ENCODE measurements at places on chromosomes 4 and X.

GRCh38 chr4:36273276-36273675 lies 8.1 kb upstream of the DTHD1 start:
- no peak for DNase-seq

GRCh38 chr4:144355811-144356757 lies 215.6 kb upstream of the GYPA start:
- no peak for DNase-seq

DNA sequence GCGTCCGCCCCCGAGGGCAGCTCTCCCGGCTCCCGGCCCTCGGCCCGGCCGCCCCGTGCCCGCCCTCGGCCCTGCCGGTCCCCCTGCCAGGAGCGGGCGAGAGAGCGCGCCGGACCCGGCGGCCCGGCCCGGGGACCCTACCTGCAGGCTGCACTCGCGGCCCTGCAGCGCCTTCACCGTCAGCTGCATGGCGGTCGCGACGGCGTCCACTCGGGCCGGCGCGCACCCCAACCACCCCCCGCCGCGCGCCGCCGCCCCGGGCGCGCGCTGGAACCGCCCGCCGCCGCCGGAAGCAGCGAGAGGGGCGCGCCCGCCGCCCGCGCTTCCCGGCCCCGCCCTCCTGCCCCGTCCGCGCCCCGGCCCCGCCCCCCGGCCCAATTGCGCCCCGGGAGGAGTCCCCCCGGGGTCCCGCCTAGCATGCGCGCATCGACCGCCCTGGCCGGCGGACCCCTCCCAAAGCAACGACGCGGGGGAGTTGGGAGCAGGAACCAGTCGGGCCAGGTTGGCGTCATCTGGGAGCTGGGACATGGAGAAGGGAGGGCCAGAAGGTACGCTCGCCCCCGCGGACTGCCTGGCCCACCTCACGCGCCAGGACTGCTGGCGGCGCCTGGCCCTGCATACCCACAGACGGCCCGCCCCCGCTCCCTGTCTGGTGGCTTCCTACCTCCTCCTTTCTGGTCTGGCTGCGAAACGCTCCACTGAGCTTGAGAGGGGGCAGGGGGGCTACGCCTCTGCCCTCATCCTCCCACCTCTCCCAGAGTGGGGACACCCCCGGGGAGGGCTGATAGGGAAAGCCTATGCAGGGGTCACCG lies at the start of gene UBL4A:
UBL4A (minus strand) TSS at position 220 of the 812 bp plus-strand sequence; CDS start at position 189, 31 bp downstream.
- peak; percentile 64 for DNase-seq

GRCh38 chr4:115165503-115165902 lies 52.1 kb upstream of the NDST4 start:
- DNase-seq, result no peak

DNA sequence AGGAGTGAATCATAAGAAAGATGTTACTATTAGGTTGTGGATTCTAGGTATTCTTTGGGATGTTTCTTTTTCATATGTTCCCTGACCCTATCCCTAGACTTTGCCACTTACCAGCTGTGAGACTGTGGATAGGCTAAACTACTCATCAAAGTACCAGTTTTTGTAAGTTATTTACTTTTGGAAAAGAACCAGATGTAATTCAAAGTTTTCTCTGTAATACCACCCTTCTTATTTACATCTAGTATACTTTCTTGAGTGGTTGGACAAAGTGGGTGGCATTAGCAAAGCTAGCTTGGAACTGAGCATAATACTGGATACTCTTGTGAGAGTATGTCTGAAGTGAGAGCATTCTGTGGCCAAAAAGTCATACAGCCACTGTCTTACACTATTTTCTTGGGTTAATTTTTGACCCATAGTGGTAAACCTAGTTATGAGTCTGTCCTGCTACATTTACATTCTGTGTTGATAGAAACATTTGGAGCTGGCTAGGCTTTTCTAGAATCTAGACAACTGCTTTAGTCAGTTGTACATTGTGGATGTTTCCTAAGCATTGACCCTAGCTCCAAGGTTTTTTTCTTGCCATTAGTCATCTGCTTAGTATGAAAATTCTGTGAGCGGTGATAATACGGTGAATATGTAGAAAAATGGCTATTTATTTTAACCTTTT lies 41.7 kb downstream of the KDM6A start:
- DNase-seq, result no peak

GRCh38 chr4:177483271-177483670 lies 41.0 kb upstream of the AGA start:
- no peak for DNase-seq

- DNase-seq, result no peak
These were observed 162.1 kb downstream of the EPHA5 start for GRCh38 chr4:65508168-65508567.

GRCh38 chr4:187480146-187481145 lies 515.1 kb upstream of the ZFP42 start:
- no peak for DNase-seq

- no peak for DNase-seq
These were observed 112.6 kb upstream of the SORBS2 start for GRCh38 chr4:185924458-185925044.

DNA sequence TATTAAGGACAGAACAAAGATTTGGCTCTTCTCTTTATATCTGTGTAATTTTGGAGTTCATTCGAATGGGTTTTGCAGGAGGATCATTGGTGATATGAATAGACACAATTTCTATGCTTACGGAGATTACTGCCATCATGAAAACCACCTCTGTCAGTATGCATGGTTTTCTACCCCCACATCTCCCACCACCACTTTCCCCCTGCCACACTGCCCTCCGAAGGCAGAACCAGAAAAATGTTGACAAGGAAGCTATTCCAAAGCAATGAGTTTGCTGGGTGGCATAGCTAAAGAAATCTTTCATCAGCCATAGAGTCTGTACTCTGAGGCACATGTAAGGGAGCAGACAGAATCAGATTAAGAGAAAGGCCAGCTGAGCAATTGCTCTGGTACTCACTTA lies 567.3 kb upstream of the ACTRT1 start:
- no peak for DNase-seq

DNA sequence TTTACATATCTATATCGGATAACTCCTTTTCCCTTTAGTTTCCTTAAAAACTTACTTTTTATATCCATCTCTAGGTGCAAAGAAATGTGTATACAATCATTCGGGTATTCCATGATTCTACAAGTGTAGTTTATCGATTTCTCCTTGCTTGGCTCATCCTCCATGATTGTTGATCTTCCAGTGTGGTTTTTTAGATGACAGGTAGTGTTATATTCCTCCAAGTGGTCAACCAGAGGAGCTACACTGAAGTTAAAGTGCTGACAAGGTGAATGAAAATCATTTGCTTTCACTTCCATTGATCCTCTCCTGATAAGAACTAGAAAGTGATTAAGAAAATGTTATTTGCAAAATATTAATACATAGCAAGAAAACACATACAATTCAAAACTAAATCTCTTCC lies 38.5 kb downstream of the TMEM156 start:
- DNase-seq, result no peak

GRCh38 chr4:75512386-75513211 lies 1.6 kb downstream of the RCHY1 start:
- DNase-seq, result peak; percentile 26

DNA sequence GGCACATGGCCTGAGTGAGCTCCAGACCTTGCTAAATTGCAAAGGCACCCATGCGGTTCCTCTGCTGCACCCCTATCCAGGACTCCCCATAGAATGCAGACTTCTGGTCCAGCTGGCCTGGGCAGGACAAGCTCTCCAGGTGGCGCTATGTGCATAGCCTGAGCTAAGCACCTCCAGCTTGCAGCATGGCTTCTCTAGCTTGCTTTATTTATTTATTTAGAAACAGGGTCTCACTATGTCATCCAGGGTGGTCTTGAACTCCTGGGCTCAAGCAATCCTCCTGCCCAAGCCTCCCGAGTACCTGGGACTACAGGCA lies 5.5 kb upstream of the WFS1 start:
- DNase-seq, result no peak

- DNase-seq, result no peak
These were observed 29.6 kb upstream of the RPL34 start for GRCh38 chr4:108590776-108591175.

GRCh38 chrX:132999209-132999608 lies 40.8 kb upstream of the HS6ST2 start:
- DNase-seq, result no peak

DNA sequence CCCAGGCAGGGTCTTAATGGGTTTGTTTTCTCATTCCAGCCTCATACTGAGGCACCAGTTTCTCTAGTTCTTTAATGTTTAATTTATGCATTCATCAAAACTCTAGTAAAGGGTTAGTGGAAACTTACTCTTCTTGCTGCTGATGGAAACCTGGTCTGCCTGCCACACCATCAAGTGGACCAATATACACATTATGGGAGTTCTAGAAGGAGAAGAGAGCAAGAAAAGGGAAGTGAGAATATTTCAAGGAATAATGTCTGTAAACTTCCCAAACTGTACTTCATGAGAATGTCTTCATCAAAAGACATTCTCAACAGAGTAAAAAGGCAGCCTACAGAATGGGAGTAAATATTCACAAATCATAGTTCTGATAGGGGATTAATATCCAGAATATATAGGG lies 20.9 kb upstream of the DHX15 start:
- DNase-seq, result no peak

DNA sequence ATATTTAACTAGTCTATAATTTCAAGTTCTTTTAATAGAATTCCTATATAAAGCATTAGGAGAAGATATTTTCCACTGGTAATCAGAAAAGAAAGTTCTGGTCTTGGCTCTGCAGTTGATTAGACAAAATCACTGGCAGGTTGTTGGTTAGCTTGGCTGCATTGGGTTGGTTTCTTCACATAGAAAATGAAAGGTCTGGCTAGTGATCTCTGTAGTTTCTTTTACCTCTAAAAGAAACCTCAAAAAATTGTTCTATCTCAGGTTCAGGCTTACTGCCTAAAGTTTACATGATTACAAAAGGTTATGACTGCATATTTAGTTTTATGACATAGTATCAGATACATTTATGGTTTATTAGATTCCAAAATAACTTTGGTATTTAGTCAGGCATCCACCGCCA lies 95.8 kb upstream of the NAP1L5 start:
- DNase-seq, result no peak

DNA sequence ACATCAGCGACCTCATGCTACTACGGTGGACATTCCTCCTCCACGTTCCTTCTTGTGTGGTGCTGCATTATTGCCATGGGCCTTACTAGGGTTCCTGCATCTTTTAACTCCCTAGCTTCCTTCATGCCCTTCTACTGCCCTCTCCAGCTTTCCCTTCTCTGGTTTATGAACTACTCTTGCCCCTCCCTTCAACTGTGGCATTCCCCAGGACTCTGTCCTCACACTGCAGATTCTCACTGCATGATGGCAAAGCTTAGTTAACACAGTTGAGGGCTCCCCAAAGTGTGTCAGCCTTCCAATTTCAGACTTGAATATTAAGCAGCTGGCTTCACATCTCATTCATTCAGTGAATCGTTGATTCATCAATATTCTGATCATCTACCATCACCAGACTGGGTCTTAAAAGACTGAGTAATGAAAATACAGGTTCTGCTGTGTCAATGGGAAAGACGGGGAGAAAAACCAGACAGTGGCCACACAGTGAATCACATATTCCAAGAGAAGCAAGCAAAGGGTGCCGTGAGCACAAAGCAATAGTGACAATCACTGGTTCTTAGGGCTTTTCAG lies 53.0 kb downstream of the ZFX start:
- no peak for DNase-seq

GRCh38 chrX:54495814-54496516 lies at the start of gene FGD1:
TSS of gene FGD1 (minus strand) at chrX:54496234. CDS start at chrX:54495432, 802 bp downstream.
- DNase-seq, result peak; percentile 28

- peak; percentile 53 for DNase-seq
These were observed 92.6 kb downstream of the NXF2 start for GRCh38 chrX:102339312-102340298.

GRCh38 chr4:83272900-83273299 lies 11.7 kb downstream of the COQ2 start:
- no peak for DNase-seq

DNA sequence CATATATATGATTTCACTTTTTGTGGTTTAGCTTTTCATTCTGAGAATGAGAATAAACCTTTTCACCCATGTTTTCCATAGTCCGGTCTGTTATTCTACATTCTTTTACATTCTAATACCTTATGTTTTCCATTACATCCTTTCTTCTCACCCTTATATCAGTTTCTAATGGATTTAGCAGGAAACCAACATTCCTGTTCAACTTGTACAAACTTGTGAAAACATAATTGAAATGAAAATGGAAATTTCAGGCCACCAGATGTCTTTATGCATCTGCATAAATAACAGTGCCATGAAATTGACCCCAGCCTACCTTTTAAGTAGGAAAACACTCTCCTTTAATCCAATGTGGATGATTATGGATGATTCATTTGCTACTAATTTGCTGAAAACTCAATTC lies 494.8 kb upstream of the ZFP42 start:
- no peak for DNase-seq

DNA sequence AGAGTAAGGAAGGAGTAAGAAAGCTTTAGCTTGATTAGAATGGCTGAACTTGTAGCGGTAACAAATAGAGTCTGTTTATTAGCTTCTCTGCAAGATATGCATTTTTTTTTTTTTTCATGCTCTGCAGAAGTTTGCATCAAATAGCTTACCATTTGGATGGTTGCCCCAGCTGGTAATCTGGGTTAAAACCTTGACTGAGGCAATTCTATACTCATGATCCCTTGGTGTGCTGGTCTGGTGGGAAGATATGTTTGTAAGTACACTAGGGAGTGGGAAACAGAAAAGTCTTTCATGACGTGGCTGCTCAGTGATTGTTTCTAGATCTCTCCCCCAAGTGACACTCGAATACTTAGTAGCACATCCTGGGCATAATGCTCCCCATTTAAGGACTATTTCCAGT lies 32.1 kb downstream of the SEPTIN11 start:
- DNase-seq, result no peak

DNA sequence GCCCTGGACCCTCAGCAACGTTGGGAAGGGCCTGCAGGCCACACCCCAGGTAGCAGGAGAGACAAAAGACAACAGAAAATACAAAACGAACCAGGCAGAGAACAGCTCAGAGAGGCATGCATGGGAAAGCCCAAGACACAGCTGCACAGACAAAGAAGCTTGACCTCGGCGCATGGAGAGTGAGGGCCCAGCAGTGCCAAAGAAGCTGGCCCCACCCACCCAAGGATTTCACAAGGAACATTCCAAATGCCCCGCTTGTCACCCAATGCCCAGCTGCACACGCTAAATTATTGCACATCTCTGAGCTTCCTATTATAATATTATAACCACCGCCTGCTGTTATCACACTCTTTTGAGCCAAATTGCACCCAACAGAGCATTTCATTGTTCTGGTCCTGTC lies 147.7 kb upstream of the TBL1X start:
- DNase-seq, result no peak

DNA sequence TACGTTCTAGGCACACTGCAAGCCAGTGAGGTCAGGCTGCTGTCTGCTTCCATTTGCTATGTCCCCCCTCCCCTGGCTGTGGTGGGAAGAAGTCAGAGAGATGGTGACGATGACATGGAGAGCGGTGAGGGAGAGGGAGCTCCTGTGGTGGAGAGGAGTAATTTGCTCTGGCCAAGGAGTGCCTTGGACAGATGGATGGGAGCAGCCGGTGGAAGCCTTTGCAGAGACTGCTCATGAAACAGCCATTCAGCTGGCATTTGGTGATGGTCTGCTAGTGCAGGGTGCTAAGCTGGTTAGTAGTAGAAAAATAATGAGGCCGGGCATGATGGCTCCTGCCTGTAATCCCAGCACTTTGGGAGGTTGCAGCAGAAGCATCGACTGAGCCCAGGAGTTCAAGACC lies 124.1 kb downstream of the FHDC1 start:
- DNase-seq, result no peak

- DNase-seq, result no peak
These were observed 113.0 kb downstream of the DHRSX start for GRCh38 chrX:2387614-2388239.

Measured in CD4-positive, alpha-beta T cell treated with Interleukin-4 for 1 hour (primary cell).